Uterus (tissue), 4 donors: ENCODE measurements at places on chromosomes 6 and 20. TPM values are rescaled to one million over a fixed set of nuclear protein-coding genes. Genes with fewer than 3 reads are reported as not detected.

The FILIP1 gene
- total RNA-seq = 15.0 TPM

The ROS1 gene
- total RNA-seq = not detected

The TNXB gene
- total RNA-seq = 167 TPM

The RFX6 gene
- not detected for total RNA-seq

The KCNQ5 gene
- total RNA-seq = 2.4 TPM

The ZNF391 gene
- not detected for total RNA-seq

The PPP1R14C gene
- total RNA-seq = not detected

The SLC35D3 gene
- total RNA-seq = not detected

The CDKAL1 gene
- 12.6 TPM for total RNA-seq

The PPP1R3D gene
- 9.4 TPM for total RNA-seq

The LZTS3 gene
- total RNA-seq = 3.6 TPM

The TSPO2 gene
- not detected for total RNA-seq

The GHRH gene
- total RNA-seq = not detected

The SIRPD gene
- not detected for total RNA-seq

The TMC2 gene
- not detected for total RNA-seq
